ENCODE measurements at places on chromosomes 1 and 21.

DNA sequence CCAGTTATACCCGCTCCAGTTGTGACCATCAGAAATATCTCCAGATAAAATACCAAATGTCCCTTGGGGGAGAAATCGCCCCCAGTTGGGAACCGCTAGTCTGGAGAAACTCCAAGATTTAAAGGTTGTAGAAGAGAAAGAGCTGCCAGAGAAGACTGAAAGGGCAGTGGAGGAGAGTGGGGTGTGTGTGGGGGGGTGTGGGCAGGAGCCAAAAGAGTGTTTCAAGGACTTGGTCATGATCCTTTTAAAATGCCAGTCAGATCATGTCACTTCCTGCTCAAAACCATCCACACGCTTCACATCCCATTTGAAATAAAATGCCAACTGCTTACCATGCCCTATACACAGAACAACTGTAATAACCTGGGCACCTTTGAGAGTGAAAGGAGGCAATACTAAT, 3.4 kb upstream of the HEYL start:
- DNase-seq = no peak

DNA sequence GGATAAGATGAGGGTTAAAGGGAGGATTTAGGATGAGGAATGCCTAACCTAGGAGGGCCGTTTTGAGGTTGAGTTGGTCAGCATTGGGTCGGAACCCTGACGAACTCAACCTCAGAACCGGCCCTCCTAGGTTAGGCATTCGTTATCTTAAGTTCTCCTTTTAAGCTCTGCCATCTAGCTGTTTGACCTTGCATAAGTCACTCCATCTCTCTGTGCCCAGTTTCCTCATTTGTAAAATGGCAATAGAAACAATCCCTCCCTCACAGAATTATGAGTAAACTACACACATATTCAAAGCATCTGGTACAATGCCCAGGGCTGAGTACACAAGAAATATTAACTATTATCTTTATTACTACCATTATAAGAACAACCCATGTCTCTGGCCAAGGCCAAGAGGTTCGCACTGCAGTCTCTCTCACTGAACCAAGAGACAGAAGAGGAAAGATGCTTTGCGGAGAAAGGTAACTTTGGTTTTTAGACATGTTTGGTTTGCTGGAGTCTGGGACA, 4.8 kb downstream of the ABCB10 start:
- no peak for DNase-seq

GRCh38 chr1:164654200-164654599, 95.2 kb downstream of the PBX1 start:
- DNase-seq = no peak

GRCh38 chr1:84264961-84265360, 36.5 kb upstream of the SAMD13 start:
- no peak for DNase-seq

DNA sequence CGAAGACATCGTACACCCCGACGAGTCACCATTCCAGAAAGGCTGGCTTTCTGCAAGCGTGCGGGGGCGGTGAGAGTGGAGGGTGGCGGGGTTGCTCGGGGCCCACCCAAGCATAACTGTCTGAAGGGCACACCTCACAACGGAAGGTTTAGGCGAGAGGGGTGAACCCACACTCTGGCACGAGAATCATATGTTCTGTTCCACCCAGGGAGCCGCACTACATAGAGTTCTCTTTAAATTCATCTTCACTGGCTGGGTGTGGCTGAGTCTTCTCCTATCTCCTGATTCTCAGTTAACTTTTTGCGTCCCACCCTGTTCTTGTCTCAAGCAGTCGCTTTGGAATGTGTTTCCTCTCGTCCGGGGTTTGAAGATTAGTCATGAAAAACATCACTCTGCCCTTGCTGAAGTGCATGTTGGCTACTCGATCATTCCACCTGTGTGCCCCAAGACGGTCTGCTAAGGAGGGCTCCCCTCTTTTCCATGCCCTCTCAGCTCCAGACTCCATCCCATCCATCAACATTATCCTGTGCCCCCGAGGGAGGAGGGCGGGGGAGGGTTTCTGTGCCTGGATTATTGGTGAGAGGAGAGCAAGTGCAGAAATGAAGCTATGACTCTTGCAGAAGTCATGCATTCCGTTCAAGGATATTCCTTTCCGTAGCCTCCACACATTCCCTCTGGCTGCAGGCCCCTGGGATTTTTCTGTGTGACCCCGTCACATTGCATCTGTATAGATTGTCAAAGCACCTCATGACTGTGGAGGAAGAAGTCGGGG, 53.5 kb upstream of the CD34 start:
- DNase-seq = no peak

DNA sequence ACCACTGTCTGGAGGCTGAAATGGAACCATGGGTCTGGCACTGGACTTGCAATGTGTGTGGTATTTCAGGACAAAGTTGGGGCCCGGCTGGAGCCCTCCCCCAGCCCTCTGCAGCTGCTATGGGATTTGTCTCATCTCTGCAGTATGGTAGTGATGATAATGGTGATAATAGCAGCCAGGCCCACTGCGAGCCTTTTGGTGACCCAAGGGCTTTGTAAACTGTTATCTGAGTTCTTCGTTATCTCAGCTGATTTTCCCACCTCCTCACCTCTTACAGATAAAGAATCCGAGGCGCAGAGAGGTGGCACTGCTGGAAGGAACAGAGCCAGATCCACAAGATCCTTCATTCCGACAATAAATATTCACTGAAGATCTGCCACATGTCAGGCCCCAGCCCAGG, 11.7 kb upstream of the WNT4 start:
- no peak for DNase-seq

- DNase-seq = no peak
Observed at GRCh38 chr1:39170731-39171667, 33.5 kb upstream of the MACF1 start.

DNA sequence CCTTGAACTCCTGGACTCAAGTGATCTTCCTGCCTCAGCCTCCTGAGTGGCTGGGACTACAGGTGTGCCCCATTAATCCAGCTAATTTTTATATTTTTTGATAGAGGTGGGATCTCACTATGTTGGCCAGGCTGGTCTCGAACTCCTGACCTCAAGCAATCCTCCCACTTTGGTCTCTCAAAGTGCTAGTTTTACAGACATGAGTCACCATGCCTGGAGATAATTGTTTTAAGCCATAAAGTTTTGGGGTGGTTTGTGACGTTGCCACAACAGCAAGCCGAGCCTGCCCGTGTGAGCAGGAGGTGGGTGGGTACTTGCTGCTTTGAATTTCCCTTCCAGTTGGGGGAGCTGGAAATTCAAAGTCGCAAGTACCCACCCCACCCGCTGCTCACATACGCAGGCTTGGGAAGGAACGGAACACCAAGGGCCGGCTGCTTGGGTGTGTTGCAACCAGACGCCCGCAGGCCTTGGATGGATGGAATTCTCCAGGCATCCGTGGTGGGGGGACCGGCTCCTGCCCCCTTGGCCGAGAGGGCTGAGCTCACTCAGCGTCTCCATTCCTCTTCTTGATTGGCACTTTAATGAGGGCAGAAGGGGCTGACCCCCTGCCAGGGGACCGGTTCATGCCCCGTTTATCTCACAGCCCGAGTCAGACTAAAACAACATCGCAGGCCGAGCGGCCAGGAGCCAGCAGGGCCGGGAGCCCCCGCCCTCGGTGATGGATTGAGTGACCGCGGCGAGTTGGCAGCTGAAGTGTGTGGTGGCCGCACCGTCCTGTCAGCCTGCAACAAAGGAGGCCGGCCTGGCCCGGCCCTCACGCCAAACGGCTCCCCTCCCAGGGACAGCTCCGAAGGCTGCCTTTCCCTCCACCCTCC, 78.1 kb downstream of the DHRS3 start:
- no peak for DNase-seq

GRCh38 chr1:207051191-207051943, at the start of gene YOD1:
TSS of gene YOD1 (minus strand) at chr1:207051208. CDS start at chr1:207051030, 178 bp downstream.
- DNase-seq = no peak

DNA sequence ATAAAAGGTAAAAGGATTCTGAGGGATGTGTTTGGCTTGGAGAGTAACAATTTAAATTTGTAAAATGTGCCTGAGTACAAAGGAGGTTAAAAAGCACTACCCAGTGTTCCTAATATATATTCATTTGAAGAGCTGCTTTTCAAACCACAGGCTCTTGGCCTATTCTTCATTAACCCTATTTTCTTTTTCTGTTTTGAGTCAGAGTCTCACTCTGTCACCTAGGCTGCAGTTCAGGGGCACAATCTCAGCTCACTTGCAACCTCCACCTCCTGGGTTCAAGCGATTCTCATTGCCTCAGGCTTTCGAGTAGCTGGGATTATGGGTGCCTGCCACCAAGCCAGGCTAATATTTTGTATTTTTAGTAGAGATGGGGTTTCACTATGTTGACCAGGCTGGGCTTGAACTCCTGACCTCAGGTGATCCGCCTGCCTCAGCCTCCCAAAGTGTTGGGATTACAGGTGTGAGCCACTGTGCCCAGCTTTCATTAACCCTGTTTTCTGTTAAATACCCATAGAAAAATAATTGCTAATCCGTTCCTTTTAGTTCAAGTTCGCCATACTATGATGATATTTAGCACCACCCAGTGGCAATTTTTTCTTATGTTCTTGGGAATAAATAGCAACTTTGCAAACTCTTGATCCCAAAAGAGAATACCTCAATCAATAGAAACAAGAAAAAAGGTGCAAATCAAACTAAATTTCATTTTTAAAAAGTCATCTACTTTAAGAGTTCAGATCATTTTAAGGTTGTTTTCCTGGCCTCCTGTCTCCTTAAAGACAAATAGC, 30.5 kb downstream of the ZBTB8OS start:
- DNase-seq = no peak

DNA sequence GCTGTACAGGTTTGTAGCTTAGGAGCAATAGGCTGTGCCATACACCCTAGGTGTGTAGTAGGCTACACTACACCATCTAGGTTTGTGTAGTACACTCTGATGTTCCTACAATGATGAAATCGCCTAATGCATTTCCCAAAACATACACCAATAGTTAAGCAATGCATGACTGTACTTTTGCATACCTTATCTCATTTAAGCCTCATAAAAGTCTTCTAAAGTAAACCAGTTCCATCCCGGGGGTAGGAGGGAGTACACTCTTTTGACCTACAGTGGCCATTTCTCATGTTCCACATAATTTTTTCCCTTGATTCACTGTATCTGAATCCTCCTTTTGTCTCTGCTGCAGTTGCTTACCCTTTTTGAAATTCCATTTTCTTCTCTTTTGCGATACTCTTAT, 12.2 kb downstream of the TRMT13 start:
- no peak for DNase-seq

DNA sequence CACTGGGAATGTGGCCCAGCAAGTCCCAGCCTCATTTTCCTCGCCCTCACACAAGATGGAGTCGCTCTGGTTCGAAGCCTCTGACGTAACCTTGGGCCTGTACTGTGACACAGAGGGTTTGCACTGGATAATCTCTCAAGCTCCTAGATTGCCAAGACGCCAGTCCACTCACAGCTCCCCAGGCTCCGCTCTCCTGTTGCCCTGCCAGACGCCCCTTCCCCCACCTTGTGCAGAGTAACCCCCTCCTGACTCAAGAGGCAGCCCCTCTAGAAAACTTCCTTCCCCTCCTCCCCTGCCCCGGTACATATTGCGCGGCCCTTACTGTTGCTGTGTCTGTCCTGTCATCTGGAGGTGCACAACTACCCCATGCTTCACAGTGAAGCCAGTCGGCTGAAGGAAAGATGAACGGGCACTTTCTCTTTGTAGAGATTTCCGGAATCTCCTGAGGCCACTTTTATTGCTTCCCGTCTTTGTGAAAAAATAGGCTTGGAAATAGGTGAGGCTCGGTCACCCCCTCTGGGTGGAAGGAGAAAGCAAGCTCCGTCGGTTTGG, 981 bp upstream of the KIAA1614 start:
- DNase-seq = no peak

DNA sequence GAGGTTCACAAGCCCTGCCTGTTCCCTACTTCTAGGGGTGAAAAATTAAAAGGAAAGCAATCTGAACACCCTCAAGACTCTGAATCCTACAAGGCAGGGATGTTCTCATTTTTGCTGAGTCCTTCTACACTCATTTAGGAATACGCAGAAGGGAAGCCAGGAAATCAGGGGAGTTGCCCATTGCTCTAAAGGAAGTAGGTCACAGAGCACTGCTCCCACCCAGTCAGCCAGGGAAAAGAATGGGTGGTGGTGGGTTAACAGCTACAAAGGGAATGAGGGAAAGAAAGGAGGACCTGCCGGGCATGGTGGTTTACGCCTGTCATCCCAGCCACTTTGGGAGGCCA, 2.4 kb upstream of the CTTNBP2NL start:
- DNase-seq = no peak

DNA sequence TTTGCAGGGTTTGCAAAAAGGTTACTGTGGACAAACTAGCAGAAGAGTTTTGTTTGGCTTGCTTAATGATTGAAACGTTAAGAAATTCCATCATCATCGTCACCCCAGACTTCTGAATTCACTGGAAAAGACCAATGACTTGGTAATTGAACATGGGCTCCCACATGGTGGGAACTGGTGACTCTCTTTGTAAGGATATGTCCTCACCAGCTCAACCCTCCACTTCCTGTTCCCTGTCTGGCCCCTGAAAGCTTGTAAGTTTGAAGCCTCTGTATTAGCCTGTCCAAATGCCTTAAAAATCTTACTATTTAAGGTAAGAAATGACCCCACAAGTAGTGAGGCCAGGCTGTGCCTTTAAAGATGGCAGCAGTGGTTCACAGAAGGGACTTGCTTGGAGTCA, 9.7 kb downstream of the SYT6 start:
- no peak for DNase-seq

DNA sequence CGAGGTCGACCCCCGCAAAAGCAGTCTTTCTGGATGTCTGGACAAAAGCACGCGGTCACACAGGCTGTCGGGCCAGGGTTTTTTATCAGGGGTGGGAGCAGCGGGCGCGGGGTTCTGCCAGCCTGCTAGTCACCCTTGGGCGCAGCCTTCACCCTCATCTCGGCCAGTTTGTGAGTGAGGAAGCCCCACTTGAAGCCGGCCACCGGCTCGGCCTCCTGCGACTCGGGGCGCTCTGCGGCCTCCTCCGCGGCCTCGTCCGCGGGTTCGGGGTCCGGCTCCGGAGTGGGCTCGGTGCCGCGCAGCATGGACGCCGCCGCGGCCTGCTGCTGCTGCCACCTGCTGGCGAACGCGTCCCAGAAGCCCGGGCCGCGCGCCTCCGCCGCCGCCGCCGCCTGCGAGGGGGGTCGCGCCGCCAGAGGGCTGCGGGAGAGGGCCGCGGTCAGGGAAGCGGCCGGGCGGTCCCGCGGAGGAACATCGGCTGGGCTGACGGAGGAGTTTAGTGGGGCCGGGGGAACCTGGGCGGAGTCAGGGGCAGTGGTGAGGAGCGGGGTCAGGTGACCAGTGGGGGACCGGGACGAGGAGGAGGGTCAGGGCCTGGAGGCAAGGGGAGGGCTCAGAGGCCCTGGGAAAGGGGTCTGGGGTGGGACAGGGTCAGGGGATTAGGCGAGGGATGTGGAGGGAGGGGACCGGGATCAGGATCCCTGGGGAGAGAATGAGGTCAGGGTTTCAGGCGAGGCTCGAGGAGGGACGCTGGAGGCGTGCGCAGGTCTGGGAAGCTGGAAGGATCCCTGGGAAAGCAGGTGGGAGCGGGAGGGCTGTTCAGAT, 4.5 kb downstream of the C1orf232 start:
- DNase-seq = peak; percentile 41

Data from activated T-helper 1 cell treated with anti-CD3 and anti-CD28 coated beads, Interleukin-12 subunit alpha, Interleukin-12 subunit beta, Interleukin-2, Interleukin-4 antibody, amounts not matched to agents 30 ng/mL and 10 ng/mL and 1 ng/mL, durations not matched to agents 14 hours and 24 hours and 36 hours (primary cell).